Occipital lobe (tissue), 3 donors: ENCODE measurements at places on chromosomes 3 and 15. TPM values are rescaled to one million over a fixed set of nuclear protein-coding genes. Genes with fewer than 3 reads are reported as not detected.

The EID1 gene
- total RNA-seq, result 215 TPM

The GUCA1C gene
- total RNA-seq, result not detected

The PLSCR2 gene
- not detected for total RNA-seq

The GNAT1 gene
- not detected for total RNA-seq

The SAMMSON gene
- 0.47 TPM for total RNA-seq

The BOC gene
- 11.2 TPM for total RNA-seq

The MRAS gene
- 53.3 TPM for total RNA-seq

The LSG1 gene
- total RNA-seq, result 42.4 TPM

The KBTBD13 gene
- total RNA-seq, result not detected

The CCDC13 gene
- 3.6 TPM for total RNA-seq

The INSYN1 gene
- total RNA-seq, result 30.1 TPM

The GP9 gene
- total RNA-seq, result not detected

The ZNF385D gene
- total RNA-seq, result 14.0 TPM

The GOLGA8S gene
- total RNA-seq, result not detected

The NUP210 gene
- total RNA-seq, result 7.5 TPM

The TXNRD3 gene
- 15.3 TPM for total RNA-seq

The HTR3C gene
- total RNA-seq, result not detected

The SOX14 gene
- total RNA-seq, result not detected

The CCR3 gene
- total RNA-seq, result not detected

The GAP43 gene
- 148 TPM for total RNA-seq

The PIAS1 gene
- 24.0 TPM for total RNA-seq

The RTP4 gene
- not detected for total RNA-seq

The MAGEL2 gene
- 1.7 TPM for total RNA-seq

The MKRN2 gene
- 33.8 TPM for total RNA-seq

The STARD5 gene
- 5.9 TPM for total RNA-seq

The CEP70 gene
- 90.6 TPM for total RNA-seq

The TRAT1 gene
- total RNA-seq, result not detected

The KIF15 gene
- total RNA-seq, result 6.4 TPM

The DTX3L gene
- total RNA-seq, result 4.5 TPM

The CD96 gene
- total RNA-seq, result not detected

The TMPRSS7 gene
- total RNA-seq, result 0.47 TPM

The LTF gene
- 3.6 TPM for total RNA-seq

The RTP2 gene
- total RNA-seq, result not detected

The HTR3E gene
- total RNA-seq, result not detected

The MRPS11 gene
- total RNA-seq, result 16.7 TPM

The PPP1R14D gene
- not detected for total RNA-seq

The FYTTD1 gene
- total RNA-seq, result 67.4 TPM

The PLIN1 gene
- total RNA-seq, result 0.47 TPM

The EIF4G1 gene
- 77.8 TPM for total RNA-seq

The C3orf22 gene
- not detected for total RNA-seq

The HOMER2 gene
- 76.7 TPM for total RNA-seq

The GPR62 gene
- total RNA-seq, result 0.62 TPM

The QRICH1 gene
- total RNA-seq, result 113 TPM

The CAMK1 gene
- 56.1 TPM for total RNA-seq

The HRG gene
- total RNA-seq, result not detected

The CYP1A2 gene
- total RNA-seq, result not detected

The SLC12A1 gene
- total RNA-seq, result 0.16 TPM

The SAXO2 gene
- 4.1 TPM for total RNA-seq

The ACSBG1 gene
- total RNA-seq, result 5.0 TPM

The NDN gene
- total RNA-seq, result 76.4 TPM

The CHRFAM7A gene
- total RNA-seq, result 3.9 TPM

The TNNC1 gene
- total RNA-seq, result not detected

The CHRD gene
- 11.4 TPM for total RNA-seq

The VGLL3 gene
- 1.7 TPM for total RNA-seq

The LRRC31 gene
- not detected for total RNA-seq

The TRNT1 gene
- 56.9 TPM for total RNA-seq

The TM6SF1 gene
- total RNA-seq, result 20.1 TPM
